ENCODE measurements at places on chromosomes 5 and 9.

- no peak for DNase-seq
Observed at GRCh38 chr5:139246394-139246793, 47.1 kb upstream of the MATR3 start.

DNA sequence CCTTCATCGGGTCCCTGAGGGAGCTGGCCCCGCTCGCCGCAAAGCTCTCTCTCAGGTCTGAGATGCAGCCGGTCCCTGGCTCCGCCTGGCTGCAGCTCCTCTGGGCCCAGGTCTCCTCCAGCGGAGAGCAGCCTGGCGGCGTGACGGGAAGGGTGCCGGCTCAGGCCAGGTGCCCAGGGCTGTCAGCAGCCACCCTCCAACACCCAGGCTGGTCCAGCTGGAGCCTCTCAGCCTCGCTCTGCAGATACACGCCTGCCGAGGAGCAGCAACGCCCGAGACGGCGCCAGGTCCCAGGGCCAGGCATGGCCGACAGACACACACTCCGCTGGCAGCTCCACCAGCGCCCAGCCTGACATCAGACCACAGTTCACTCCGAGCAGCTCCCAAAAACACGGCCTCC lies 25.6 kb downstream of the FAM163B start:
- no peak for DNase-seq

DNA sequence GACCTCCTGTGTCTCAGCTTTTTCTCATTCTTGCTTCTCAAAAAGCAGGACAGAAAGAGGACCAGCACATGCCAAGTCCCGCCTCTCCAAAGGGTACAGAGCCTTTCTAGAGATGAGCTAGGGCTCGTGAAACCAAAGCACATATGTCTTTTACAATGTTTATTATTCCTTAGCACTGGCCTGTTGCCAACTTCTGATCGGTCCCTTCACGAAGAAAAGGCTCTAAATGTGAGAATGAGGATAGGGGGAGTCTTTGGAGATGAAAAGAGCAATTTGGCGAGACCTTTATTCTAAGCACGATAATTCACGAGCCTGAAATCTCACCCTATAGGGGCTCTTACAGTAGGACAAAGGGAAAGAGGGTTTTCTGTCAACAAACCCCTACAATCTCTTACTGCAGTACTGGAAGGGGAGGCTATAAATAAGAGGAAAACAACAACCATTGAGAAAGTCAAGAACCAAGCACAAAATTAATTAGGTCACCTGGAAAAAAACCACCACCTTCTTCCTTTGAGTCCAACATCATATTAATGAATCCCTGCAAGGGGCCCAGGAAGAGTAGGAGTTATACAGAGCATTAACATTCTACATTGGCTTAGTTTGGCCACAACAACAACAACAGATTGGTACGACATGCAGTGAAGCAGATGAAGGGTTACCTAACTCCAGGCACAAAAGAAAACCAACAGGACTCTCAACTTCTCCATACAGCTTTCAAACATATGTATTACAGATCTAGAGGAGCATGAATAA lies 309.5 kb downstream of the PDE4D start:
- no peak for DNase-seq

DNA sequence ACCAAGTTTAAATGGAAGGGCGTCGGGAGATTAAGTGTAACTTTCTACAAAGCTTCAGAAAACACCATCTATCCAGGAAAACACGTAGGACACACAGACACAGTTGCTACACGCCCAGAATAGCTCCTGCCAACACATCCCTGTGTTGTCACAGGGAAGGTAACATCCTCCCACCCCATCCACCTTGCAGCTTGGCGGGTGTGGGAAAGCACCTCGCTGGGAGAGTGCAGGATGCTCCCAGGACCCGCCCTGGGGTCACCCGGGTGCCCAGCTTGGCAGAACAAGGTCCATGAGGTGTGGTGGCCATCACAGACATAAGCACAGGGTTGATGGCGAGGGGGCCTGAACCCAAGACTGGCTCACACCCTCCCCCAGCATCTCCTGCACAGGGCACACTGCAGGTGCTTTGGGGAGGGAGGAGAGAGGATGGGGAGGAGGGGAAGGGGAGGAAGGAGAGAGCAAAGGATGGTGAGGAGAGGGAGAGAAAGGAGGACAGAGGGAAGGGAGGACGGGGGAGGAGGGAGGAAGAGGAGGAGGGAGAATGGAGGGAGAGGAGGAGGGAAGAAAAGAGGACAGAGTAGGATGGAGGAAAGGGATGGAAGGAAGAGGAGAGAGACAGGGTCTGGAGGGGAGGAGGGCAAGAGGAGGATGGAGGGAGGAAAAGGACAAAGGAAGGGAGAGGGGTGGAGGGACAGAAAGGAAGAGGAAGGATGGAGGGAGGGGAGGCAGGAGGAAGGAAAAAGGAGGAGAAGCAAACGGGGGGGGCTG lies 37.2 kb downstream of the GOLM1 start:
- no peak for DNase-seq

DNA sequence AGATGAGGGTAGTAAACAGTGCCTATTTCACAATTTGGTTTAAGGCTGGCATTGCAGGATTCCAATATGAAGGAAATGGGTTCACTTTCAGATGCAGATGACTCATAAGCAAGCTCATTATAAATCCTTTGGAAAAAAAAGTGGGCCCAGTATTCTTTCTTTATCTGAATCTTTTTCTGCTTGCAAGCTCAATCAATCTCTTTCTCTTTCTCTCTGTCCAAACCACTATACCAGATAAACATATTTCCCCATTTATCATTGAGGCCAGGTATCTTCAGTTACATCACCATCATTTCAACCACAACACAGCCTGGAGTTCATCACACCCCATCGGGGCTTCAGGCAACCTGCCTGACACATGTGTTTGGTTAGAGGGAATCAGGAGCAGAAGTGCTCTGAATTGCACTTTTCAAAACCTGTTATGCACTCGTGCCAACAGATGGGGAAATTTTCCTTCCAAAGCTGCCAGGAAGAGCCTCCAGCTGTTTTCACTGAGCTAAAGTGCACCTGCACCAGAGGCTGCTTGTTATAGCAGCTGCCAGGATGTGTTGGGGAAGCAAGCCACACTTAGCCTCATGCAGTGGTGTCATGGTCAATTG lies 30.0 kb upstream of the MAMDC2 start:
- peak; percentile 15 for DNase-seq
